Dermis blood vessel endothelial cell (primary cell): ENCODE measurements at places on chromosomes 6 and 20.

DNA sequence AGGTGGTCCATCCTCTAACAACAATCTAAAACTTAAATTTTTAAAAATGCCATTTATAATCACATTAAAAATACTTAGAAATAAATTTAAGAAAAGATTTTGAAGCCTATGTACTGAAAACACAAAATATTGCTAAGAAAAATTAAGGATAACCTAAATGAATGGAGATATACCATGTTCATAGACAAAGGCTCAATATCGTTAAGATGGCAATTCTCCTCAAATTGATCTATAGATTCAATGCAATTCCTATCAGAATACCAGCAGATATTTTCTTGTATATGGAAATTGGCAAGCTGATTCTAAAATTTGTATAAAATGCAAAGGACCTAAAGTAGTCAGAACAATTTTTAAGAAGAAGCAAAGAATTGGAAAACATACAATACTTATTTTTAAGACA, 19.7 kb upstream of the UST start:
- no peak for DNase-seq

DNA sequence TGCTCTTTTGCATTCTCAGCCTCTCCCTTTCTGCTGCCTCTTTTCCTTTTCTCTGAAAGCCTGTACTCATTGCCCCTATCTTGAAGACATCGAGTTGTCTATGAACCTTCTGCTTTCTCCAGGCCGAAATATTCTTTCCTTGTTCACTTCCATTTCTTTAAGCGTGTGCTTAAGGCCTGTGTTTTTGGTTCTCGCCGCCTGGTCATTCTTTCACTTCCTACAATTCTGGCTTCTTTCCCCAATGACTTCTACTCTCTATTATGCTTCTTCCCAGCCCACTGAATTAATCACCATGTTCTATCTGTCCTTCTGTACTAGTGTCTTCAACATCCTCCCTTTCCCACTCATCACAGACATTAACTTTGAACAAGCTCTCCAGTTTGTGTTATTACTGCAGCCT, 69.6 kb downstream of the C6orf52 start:
- no peak for DNase-seq

GRCh38 chr6:112190164-112190563, 64.2 kb downstream of the LAMA4 start:
- DNase-seq = no peak

DNA sequence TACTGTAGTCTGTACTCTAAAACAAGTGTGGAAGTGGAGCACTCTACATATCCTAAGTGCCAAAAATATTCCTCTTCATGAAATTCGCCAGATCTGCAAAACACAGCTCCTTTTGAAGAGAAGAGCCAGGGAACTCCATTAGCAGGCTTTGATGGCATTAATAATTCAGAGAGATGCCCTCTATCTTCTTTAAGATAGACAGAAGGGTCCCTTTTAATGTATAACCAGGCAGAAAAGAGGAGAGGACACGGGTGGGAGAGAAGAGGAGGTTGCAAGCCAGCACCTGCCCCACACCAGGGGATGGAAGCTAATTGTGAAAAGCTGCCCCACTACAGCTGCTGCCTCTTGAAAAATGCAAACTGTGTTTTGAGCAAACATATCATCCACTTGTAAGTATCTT, 3.7 kb upstream of the RFPL4B start:
- no peak for DNase-seq

- DNase-seq = peak; percentile 30
These were observed 83.8 kb downstream of the FNDC1 start for GRCh38 chr6:159252955-159253508.

DNA sequence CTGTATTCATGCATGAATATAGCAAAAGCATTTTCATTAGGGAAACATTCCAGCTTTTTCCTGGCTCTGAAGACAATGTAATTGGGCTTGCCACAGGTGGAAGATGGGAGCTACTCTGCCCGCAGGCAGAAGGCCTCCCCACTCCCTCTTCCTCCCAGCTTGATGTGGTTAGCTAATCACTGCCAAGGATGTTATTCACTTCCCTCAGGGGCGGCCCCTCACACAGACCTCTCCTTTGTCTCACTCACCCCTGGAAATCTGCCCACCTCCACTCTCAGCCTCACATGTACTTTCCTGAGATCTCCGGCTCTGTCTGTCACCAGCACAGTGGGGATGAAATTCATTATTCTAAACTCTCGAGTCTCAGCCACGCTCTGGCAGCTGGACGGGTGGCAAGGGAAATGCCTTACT, 100.7 kb downstream of the ANKRD60 start:
- peak; percentile 85 for DNase-seq

DNA sequence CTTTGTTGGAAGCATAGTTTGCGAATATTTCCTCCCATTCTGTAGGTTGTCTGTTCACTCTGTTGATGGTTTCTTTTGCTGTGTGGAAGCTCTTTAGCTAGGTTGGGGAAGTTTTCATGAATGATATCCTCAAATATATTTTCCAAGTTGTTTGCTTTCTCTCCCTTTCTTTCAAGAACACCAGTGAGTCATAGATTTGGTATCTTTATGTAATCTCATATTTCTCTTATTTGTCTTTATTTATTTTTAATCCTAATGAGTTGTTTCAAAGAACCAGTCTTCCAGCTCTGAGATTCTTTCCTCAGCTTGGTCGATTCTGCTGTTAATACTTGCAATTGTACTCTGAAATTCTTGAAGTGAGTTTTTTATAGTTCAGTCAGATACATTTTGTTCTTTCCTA, 628.0 kb upstream of the ID4 start:
- DNase-seq = no peak

DNA sequence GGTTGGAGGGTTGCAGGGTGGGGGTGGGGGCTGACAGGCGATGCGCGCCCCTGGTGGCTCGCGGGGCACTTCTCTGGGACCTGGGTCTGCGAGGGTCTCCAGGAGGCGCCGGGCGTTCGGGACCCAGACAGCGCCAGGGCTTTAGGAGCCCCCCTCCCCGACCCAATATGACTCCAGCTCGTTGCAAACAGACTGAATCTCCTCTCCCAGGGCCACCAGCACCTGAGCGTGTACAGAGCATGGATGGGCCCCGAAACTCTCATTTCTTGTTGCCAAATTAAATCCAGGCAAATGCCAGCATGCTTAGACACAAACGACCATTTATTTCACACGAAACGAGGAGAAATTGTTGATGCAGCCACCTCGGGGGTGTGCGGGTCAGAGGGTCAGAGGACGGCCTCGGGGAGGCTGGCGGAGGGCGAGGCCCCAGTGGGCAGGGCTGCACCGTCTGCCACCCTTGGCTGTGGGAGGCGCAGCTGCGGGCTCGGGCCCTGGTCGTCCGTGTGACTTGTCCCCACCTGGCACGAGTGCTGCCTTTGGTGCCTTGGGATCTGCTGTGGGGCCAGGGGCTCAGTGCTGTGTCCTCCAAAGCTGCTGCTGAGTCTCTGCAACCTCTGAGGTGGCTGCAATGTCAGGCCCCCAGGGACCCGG, 20.9 kb upstream of the GATA5 start:
- DNase-seq = peak; percentile 43

- no peak for DNase-seq
These were observed 162.9 kb upstream of the SLC24A3 start for GRCh38 chr20:19049514-19049913.

DNA sequence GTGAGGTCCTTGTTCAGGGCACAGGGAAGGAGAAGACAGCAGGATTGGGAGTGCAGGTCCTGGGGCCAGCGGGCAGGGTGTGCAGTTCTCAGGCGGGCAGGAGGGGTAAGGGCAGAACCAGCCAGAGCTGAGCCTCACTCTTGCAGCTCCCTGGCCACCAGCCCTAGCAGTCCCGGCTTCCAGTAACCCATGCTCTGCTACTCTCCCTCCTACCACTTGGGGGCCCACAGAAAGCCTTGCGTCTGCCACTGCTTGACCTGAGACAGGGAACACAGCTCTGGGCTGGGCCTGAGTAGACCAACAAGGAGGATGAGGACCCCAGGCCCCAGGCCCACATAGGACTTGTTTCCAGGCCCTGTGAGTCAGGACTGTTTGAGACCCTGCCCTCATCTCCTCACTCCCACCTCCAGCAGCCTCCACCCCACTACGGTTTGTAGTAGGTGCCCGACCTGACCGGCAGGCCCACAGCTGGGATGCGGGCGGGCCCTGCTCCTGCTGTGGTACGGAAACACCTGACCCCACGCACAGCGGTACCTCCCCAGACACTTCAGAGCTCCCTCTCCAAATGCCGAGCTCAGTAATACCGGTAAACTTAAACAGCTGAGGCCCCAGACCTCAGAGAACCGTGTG, 39.2 kb downstream of the KCNK5 start:
- DNase-seq = peak; percentile 33

DNA sequence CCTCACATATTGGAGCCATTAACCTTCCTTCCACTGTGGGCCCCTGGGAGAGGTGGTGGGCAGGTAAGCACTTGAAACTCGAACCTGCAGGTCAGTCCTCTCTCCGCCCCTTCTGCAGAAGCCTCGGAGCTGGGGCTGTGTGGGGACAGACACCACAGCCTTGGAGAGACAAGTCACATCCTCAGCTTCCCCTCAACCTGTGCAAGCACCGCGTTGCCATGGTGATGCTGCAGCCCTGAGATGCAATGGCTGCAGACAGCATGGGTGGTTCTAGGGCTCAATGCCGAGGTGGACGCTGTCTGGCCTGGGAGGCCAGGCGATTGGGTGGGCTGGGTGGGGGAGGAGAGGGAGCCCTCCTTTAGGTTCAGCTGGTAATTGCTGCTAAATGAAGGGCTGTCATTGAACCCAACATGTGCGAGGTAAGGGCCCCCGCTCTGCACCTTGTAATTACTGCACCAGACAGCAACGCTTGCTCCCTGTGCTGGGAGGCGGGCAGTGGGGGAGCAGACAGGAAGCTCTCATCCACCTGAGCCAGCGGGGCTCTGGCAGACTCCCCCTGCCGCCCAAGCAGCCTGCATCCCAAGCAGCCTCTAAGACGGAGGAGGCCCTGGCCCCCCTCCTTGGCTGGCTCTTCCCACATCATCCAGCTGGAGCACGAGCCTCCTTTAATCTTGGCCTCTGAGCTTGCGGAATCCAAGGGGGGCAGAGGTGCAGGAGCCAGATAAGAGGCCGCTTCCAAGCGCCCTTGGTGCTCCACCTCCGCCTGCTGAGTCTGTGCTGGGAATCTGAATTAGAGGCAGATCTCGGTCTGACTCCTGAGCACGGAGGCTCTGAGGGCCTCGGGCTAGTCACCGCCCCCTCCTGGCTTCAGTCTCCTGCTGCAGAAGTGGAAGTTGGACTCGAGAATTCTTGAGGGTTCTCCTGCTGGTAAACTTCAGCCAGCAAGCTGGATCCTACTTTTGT, 39.8 kb upstream of the CDH22 start:
- no peak for DNase-seq

- no peak for DNase-seq
These were observed 165.0 kb upstream of the SCGN start for GRCh38 chr6:25487012-25487411.

DNA sequence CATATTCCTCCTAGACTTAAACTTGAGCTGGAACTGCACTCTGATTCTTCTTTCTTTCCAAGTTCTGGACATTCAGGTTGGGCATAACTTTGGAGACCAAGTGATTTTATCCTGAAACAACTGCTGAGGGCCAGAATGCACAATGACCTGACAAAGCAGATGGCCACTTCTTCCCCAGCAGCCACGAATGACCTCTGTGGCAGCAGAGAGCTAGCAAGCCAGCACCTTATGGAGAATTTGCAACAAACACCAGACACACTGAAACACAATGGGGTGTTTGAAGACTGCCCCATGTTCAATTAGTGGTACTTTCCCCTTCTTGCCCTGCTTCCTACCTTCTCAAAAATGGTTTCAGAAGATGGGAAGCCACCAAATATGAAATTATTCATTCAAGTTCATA, 4.2 kb upstream of the TENT5A start:
- no peak for DNase-seq

GRCh38 chr6:107244742-107245480, 129.6 kb upstream of the BEND3 start:
- DNase-seq = no peak

- no peak for DNase-seq
These were observed 482.6 kb downstream of the EPM2A start for GRCh38 chr6:145252737-145253136.

DNA sequence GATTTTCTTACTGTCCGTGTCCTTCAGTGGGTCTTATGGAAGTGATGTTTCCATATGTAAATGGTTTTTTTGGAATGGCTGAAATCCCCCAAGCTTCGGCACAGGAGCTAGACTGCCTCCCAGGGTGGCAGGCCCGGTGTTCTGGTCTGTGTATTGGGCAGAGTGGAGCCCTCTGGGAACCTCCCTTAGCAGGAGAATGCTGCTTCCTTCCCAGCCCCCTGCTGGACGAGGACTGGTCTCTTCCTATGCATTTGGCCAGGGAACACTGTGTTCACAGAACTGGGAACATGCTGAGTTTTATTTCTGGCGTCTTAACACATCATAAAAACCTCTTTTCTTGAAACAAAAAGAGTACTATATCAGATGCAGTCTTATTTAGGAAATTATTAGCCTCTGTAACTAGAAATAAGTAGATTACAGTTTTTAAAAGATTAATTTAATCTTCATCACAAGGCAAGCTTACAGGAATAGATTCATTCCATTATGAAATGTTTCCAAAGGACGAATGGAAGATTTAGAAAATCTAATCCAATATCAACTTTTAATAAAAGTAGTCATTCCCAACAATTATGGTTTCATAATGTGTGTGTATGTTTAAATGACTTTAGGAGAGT, 56.6 kb downstream of the SYTL3 start:
- peak; percentile 72 for DNase-seq

GRCh38 chr6:121677571-121677970, 242.1 kb downstream of the GJA1 start:
- DNase-seq = no peak

DNA sequence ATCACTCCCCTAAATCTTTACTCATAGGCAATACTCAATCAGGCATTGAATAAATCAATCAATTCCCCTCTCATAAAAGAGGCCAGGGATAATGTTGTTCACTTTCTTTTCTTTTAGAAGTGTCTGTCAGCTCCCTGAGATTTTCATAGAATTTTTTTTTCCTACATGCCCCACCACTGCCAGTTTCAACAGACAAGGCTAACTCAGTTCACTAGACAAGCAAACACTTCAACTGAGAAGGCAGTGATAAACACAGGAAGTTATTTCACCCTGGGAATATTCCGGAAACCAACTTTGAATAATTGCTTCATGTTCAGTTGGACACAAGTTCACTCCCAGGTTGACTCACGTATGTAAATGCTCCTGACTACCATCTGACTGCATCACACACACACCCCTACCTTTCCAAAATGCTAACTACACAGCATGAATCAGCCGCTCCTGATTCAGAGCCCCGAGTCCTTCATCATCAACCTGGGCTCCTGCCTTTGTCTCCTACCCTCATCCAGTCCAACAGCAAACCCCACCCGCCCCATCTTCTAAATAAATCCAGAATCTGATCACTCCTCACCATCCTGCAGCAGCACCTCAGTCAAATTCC, 143.9 kb downstream of the BCAS1 start:
- DNase-seq = peak; percentile 94

DNA sequence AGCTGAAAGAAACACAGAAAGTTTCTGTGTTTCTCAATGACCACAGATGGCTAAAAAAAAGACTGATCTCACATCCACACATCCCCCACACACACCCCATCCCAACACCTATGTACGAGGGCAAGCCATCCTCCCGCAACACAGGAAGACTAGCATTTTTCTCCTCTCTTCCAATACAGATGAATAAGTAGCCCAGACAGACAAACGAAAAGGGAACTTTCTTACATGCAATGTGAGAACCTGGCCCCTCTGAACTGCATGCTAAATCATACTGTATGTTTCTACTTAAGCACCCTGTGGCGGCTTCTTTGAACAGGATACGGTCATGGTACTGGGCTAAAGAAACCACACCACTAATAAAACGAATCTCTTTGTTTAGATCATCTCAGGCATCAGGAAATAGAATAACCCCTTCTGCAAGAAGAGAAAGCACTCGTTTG, 116.2 kb downstream of the GMDS start:
- DNase-seq = no peak

GRCh38 chr6:121187200-121187832, 147.0 kb downstream of the TBC1D32 start:
- DNase-seq = no peak
